ENCODE measurements at places on chromosomes 2 and 18. TPM values are rescaled to one million over a fixed set of nuclear protein-coding genes. Genes with fewer than 3 reads are reported as not detected.

DNA sequence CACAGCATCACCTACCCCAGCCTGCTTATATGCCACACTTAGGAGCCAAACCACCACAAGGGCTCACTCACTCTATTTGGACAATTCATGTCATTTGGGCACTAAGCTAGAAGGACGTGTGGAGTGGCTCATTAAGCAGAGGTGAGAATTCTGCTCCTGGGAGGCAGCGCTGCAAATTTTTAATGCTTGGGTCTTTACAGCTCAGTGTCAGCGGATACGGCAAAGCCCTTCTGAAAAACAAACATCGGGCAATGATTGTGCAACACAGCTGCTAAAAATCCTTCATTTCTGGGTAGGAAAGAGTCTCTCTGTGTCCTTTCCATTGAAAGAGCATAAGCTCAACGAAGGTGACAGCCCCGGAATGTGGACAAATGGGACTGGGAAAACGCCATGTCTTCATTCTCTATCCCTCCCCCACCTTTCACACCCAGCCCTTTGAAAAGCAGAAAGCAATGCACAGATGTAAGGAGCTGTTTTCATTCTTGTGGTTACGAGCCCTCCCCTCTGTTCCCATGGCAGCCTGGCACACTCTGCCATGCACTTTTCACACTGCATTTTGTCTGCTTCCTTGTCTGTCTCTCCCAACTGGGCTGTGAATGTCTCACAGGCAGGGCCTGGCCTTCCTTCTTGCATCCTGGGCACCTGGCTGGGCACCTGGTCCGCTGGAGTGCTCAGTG lies 16.0 kb downstream of the TMEM177 start:
- peak; percentile 73 for DNase-seq

UGT1A4 gene
- not detected for total RNA-seq

ADAM23 gene
- 0.30 TPM for total RNA-seq

VAMP8 gene
- 73.9 TPM for total RNA-seq

DNA sequence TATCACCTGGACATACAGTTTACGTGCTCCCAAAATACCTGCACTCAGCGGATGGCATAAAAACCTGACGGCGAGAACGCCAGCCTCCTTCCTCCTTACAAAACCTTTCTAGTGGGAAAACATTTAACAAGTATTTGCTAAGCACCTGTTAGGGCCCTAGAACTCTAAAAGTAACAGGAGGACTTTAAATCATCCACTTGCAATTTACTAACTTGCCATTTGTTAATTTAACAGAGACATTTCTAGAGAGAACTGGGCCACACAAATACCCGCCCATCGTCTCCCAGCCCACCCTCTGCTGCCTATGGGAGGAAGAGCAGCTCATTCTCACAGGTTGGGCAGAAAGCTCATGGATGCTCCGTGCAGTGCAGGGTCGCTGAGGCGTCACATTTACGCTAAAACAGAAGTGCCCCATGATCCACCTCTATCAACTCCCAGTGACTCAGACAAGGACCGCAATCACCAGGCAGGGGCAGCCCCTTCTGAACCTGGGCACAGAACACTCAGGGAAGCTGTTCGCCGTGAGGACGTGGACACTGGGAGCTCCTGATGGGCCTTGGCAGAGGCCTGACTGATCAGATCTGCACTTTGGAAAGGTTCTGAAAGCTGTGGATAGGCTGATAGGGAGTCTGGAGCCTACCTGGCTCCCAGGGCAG lies 106.9 kb downstream of the HDAC4 start:
- DNase-seq, result peak; percentile 25

DNA sequence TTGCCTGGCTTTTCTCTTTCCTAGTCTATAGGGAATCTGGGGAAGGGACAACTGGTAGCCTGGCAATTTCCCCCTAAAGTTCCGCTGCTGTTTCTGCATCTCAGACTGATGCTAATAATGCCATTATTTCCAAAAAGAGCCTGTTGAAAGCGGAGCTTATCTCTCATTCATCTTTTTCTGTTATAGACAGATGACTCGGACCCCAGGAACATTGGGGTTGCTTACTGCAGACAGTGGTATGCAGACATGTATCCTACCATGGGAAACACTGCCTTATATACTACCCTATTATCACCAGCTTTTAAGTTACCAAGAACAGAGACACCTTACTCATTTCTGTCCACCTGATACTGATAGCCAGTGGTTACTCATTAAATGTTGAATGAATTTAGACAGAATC lies 15.3 kb downstream of the ETAA1 start:
- DNase-seq, result no peak

TMEM150A gene
- total RNA-seq, result 15.9 TPM

GBX2 gene
- total RNA-seq, result not detected

GRCh38 chr2:32688541-32688940 lies 60.7 kb downstream of the TTC27 start:
- no peak for DNase-seq

- no peak for DNase-seq
Observed at GRCh38 chr2:28972778-28973335, 8.2 kb upstream of the TOGARAM2 start.

MAPK4 gene
- total RNA-seq, result not detected

DNA sequence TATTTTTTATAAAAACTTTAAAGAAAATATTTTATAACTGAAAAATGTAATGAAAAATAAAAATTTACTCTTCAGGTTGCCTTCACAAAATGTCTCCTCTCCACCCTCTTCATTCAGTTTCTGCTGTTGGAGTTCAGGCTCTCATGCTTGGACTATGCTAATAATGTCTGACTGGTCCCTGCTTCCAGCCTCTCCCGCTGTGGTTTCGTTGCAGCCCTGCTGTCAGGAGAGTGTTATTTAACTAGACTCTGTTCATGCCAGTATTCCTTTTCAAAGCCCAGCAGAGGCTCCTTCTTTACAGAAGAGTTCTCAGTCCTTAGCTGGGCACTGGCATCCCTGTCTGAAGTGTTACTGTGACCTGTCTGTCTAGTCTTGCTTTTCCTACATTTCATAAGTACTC lies 40.4 kb downstream of the CLIP4 start:
- no peak for DNase-seq

- DNase-seq, result no peak
Observed at GRCh38 chr18:3664563-3665178, 214.7 kb downstream of the TGIF1 start.

DNA sequence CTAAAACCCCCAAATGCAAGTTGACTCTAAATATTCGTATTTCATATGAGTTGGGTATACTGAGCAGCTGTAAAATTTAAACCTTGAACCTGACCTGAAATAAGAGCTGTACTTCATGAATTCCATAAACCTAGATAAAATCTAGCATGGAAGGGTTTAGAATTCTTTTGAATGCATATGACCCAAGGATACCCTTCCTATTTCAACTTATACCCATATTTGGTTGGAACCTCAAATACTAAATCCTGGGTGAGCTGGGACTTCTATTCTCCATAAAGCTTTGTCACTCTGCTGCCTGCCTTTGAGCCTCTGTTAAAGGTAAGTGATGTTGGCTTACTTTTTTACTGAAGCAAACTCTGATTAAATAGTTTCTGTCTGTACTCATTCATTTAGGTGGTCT lies 994.6 kb downstream of the SUCLG1 start:
- no peak for DNase-seq

GRCh38 chr2:157815421-157815820 lies 60.7 kb downstream of the ACVR1 start:
- no peak for DNase-seq

Measured in naive thymus-derived CD8-positive, alpha-beta T cell (primary cell).